Ureter (tissue), 1 donor: ENCODE measurements at places on chromosomes 2 and 18. TPM values are rescaled to one million over a fixed set of nuclear protein-coding genes. Genes with fewer than 3 reads are reported as not detected.
A peak's percentile ranks its signal among the peaks of the same experiment; 100 is the strongest.

DNA sequence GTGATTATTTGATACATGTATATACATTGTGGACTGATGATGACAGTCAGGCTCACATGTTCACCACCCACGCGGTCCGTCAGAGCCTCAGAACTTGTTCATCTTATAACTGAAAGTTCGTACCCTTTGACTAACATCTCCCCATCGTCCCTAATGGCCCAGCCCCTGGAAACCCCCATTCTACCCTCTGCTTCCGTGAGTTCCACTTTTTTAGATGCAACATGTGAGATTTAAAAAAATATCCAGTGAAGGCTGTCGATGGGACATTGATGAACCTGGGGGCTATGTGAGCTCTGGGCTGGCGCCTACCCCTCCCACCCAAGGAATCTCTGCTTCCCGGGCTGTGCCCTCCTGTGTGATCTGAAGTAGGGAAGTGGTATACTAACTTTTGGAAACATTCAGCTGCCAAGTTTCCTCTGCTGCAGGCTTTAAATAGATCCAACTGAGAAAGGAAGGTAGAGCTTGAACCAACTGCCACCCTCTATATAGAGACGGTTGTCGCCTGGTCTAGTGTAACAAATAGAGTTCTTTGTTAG is 163.8 kb downstream of the FAM210A start:
- no peak for DNase-seq

AQP4 gene
- 0.23 TPM for total RNA-seq

COQ10B gene
- 23.0 TPM for total RNA-seq

PAX8 gene
- 160 TPM for total RNA-seq

GRCh38 chr2:47062681-47063537 is 92.2 kb downstream of the STPG4 start:
- no peak for DNase-seq

DNA sequence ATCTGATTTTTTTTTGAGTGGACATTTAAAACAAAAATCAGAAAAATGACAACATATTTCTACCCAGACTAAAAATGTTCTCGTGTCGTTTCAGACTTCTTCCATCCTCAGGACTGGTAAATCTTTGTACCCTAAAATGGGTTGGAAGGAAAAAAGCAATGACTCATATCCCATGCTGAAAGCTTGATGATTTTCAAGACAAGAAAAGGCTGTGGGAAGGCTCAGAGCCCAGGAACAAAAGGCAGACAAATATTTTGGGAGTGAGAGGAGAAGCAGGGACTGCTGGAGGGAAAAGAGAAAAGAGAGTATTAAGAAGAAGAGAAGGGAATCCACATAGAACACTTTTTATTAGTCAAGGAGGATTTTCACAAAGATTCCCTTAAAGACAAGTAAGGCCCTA is 77.1 kb upstream of the CTAGE1 start:
- DNase-seq: no peak

DNA sequence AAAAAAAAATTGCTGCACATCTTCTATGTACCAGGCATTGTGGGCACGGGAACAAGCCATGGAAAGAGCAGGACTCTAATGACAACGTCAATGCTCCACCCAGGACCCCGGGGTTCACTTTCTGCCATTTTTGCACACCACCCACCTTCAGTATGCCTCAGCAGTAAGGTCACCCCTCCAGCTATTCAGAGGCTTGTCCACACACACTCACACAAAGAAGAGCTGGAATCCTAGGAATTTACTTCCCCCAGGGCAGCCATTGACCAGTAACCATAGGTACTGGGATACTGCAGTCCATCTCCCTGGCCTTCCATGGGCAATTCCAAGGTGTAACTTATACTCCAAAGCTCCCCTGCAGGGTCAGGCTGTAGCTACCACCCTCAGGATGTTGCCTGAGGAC is 170.8 kb downstream of the SUCLG1 start:
- DNase-seq: no peak

TBC1D8 gene
- total RNA-seq: 69.1 TPM

DNA sequence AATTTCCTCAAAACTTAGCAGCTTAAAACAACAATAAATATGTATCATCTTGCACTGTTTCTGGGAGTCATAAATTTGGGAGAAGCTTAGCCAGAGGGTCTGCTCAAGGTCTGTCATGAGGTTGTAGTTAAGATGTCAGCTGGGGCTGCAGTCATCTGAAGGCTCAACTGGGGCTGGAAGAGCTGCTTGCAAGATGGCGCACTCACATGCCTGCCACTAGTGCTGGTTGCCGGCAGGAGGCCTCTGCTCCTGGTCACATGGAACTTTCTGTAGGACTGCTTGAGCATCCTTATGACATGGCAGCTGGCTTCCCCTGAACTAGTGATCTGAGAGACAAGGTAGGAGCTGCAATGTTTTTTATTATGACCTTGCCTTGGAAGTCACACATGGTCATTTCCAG is 215.5 kb upstream of the HAAO start:
- peak; percentile 7 for DNase-seq

DNA sequence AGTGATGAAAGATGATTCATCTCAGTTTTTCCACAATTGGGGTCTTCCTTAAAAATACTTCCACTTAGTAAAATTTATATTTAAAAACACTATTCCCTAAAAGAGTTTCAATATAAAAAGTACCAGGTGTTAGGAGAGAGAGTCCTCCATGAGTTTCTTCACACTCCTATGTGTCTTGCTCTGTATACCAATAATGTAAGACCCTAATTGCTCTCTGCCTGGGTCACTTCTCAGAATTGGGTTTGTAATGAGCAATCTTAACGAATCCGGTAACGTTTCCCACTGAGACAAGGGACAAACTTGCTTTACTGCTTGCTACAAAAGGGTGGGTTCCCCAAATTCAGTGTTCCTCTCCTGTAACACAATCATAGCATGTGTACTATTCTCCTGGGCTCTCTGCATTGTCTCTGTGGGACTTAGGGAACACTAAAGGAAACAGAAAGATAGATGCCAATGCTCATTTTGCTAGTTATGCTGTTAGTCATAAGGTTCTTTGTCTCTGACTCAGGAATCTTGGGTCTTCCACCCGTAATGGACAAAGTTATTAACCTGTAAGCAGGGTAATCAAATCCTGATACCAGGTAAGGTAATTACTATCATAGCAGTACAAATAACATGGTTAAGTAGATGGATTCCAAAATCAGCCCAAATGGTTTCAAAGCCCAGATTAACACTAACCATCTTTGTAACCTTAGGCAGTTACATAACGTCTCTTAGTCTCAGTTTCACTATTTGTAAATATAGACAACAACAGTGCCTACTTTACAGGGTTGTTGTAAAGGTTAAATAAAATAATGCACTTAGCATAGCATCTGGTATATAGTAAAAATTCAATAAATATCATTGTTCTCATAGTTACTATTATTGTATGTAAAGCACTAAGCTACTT is 46.3 kb downstream of the ITSN2 start:
- DNase-seq: no peak

GRCh38 chr2:100928235-100928634 is 73.9 kb upstream of the RPL31 start:
- no peak for DNase-seq
